Motor neuron (in vitro differentiated cells): ENCODE measurements at places on chromosomes 5 and 9.

GRCh38 chr5:177474002-177474476 is 605 bp upstream of the DBN1 start:
- ATAC-seq, result no peak

- ATAC-seq, result no peak
These were observed 124.2 kb downstream of the CDH6 start for GRCh38 chr5:31317665-31318064.

DNA sequence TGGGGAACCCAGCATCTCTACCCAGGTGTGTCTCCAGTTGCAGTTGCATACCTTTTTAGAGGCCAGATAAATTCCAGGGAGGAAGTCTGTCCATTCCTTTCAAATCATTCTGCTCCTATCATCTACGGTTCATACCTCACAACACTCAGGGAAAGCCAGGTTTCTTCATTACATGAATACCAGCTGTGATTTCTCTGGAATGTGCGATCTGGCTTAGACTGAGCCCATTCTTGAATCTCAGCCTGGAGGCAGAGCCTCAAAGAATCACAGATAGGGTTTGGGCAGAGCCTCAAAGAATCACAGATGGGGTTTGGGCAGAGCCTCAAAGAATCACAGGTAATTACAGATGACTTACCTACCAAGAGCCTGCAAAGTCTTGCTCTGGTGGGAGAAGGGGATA is 7.2 kb downstream of the P4HA2 start:
- ATAC-seq, result no peak

- peak; percentile 88 for ATAC-seq
These were observed 16.4 kb upstream of the PDCD1LG2 start for GRCh38 chr9:5493679-5494511.

- no peak for ATAC-seq
These were observed 78.4 kb upstream of the ICE1 start for GRCh38 chr5:5344051-5344571.

- ATAC-seq, result no peak
These were observed 290.6 kb downstream of the AOPEP start for GRCh38 chr9:95017062-95017461.

DNA sequence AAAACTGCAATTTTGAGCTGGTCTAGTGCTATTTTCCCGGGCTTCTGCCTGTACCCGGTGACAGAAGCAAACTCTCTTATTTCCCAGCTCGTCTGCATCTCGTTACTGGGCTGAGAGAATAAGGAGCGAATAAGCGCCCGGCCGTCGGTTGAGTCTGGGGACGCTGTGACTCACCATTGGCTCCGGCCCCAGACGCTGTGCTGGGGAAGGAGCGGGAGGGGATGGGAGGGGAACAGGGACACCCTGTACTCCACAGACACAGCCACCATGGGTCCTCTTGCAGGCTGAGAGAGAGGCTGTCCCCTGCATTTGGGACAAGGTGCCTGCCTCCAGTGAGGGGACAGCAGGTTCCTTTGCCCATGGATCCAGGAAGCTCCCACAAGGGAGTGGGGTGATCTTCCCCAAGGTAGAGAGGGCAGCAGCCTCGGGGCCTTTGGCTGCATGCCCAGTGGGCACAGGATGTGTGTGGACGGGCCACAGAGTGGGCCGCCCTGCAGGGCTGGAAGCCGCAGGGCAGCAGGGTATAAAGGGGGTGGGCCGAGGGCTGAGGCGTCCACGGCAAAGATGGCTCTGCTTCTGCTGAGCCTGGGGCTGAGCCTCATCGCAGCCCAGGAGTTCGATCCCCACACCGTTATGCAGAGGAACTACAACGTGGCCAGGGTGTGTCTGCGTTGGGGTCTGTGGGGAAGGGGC is at the start of gene LCN9:
TSS of gene LCN9 (plus strand) at position 552 of the 693 bp plus-strand sequence. CDS start at position 565, 13 bp downstream.
- peak; percentile 58 for ATAC-seq

DNA sequence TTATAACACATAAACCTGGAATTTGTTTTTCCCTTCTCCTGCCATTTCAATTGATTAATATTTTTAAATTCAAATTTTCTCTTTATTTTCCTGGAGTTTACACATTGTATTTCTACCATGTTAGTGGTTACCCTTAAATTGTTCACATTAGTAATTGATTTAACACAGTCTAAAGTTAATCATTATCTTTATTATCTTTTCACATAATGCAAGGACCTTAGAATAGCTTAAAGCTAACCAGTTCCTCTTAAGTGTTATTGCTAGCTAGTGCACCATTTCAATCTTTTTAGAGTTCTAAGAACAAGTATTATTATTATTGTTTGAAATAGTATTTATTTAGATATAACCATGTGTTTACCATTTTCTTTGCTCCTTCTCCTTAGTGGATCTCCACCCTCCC is 251.2 kb upstream of the FBXL7 start:
- no peak for ATAC-seq

DNA sequence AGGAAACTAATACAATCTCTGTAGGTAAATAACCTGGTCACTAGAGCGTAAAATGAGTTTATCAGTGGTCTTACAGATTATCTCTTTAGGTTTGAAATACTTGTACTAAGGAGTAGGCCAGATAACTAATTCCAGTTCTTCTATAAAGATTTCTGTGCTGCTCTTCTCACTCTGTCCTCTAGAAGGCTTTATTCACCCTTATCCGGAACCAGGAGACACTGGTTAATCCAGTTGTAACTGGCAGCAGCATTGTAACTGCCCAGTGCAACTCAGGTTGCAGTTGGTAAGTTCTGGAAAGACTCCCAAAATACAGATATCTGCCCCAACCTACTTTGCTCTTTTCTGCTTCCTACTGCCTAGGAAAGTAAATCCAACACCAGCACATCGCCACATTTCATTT is 19.8 kb downstream of the C5orf22 start:
- no peak for ATAC-seq

DNA sequence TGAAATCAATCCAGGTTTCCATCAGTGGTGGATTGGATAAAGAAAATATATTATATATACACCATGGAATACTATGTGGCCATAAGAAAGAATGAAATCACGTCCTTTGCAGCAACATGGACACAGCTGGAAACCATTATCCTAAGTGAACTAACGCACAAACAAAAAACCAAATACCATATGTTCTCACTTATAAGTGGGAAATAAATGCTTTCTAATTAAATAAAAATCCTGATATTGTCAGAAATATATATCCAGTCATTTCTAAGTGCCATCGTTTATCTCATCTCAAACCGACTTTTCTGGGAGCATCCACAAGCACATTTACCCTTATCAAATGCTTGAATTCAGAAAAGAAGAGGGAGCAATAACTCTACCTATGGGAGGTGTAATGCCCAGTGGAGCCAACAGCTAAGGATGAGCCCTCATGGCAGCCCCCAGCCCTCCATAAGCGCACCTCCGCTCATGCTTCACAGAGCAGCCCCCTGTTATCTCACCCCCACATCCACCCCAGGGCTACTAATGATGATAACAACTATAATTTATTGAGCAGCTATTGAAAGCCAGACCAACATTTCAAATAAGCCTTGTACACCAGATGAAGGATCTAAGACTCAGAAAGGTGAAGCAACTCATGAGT is 101.7 kb upstream of the SPOCK1 start:
- no peak for ATAC-seq

DNA sequence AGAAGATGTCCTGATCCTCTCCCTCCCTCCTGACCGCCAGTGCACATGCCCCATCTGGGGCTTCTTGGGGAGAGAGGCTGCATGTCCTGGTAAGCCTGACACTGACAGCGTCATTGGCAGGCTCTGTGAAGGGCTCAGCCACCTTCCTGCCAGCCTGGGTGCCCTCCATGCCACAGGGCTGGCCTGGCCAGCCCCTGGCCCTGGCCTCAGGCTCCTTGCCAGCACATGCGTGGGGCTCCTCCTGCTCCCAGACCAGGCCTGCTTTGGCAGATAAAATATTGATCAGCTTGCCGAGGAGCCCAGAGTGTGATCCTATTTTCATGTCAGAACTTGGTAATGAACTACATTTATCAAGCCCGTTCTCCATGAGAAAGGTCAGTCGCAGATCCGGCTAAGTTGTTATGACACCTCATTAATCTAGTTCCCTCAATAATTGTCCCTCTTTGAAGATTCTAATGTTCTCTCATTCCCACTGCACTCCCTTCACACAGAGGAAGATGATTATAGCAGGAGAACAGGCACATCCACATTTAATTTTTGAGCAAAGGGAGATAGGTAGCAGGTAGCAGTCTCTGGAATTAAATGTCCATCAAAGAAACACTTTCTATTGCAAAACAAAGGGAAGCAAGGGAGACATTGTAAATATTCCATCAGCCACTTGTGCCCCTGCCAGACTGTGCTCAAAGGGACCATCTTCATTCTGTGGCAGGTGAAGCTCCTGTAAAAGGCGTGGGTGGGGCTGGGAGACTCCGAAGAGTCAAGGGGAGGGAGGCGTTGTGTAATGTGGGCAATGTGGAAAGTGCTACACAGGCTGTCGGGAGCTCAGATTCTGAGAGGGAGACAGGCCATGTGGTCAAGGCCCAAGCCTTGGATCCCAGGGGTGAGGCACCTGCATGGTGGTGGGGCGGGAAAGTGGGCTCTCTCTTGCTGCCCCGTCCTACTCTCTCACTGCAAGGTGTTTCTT is 272.0 kb downstream of the HSPA4 start:
- ATAC-seq, result peak; percentile 31

GRCh38 chr9:127580879-127581475 is 31.1 kb upstream of the STXBP1 start:
- no peak for ATAC-seq

GRCh38 chr9:12833701-12834100 is 58.9 kb downstream of the LURAP1L start:
- no peak for ATAC-seq

DNA sequence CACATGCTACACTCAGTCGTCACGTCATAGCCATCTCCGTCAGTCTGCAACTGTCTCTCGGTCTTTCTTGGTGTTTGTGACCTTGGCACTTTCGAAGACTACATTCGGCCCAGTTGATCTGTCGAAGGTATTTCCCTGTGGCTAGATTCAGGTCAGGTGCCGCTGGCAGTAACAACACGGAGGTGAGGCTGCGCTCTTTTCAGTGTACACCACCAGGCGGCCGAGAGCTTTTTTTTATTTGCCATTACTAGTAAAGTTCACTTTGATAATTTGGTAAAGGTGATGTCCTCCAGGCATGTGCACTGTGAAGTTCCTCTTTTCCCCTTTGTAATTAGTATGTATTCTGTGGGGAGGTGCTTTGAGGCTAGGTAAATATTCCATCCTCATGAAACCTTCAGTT is 49.7 kb downstream of the RNF130 start:
- no peak for ATAC-seq

- ATAC-seq, result no peak
These were observed 16.0 kb downstream of the SLC36A1 start for GRCh38 chr5:151463137-151464029.

GRCh38 chr5:138240650-138241385 is 27.7 kb upstream of the CDC23 start:
- no peak for ATAC-seq

- peak; percentile 89 for ATAC-seq
These were observed 12.1 kb downstream of the GALNT10 start for GRCh38 chr5:154202379-154203260.

- ATAC-seq, result no peak
These were observed 14.8 kb downstream of the SLC44A1 start for GRCh38 chr9:105259274-105259673.

DNA sequence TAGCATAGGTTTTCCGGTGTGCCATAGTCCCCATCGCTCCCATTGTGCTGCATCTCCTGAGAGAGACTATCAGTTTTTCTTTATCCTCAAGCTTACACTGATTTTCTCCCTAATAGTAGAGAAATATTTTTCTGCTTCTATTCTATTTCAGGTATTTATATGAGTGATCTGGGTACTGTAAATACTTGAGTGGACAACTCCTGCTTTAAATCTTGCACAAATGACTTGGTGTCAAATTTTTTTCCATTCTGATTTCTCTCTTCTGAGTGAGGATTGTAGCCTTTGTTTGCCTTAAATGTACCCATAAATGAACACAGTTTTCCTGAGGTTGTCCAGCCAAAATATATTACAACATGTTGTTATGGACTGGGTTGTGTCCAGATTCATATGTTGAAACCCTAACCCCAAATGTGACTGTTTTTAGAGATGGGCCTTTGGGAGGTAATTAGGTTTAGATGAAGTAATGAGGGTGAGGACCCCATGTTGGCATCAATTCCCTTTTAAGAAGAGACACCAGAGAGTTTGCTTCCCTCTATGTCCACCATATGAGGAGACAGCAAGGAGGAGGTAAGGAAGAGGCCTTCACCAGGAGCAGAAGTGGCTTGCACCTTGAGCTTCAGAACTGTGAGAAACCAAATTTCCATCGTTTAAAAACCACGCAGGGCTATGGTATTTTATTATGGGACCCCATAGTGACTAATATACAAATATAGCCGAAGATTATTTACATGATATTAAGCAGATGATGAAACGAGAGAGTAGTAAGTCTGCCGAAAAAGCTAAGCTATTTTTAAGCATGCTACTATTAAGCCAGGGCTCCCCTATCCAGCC is 336.4 kb upstream of the MPDZ start:
- ATAC-seq, result no peak

DNA sequence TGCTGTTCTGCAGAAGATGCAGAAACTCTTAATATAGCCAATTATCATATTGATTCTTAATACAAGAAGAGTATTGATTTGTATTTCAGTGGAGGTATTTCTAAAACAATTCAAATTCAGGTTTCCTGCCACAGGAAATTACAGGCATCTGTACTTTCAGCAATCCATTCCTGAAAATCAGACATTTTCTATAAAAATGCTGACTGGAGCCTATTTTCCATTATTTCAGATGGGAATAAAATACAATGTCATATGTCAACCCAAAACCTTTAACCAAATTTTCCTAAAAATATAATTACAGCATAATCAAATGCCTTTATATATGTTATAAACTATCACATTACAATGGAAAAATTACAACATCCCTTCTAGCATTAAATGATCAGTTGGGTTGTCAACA is 131.5 kb downstream of the MELK start:
- ATAC-seq, result no peak

GRCh38 chr9:134605351-134605965 is 36.1 kb upstream of the COL5A1 start:
- no peak for ATAC-seq

DNA sequence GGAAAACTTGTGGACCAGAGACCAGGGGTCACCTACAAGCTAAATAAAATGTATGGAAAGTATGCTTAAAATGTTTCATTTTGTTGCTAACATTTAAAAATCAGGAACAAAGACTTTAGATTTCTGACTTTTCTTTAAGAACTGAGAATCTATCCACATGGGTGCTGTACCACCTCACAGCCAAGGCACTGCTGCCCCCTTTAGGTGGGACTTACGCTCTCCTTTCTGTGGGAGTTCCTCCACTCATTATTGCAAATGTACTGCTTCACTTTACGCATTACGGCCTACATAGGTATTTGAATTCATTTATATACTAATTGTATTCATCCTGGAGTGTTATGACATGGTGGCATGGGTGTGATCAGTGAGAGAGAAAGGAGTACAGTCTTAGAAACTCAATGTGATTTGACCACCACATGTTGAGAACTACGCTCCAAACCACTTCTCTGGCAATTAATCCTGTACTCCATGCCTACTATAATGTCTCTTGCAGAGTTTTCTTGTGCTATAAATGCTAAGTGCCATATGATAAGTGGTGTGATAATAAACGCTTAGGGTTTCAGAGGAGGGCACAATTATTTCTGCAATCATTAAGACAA is 24.7 kb upstream of the CETN3 start:
- ATAC-seq, result no peak

GRCh38 chr9:4141296-4141695 is 158.6 kb downstream of the GLIS3 start:
- no peak for ATAC-seq
